ENCODE measurements at places on chromosomes 7 and 10.

- DNase-seq = no peak
Observed at GRCh38 chr7:93739424-93739823, 151.1 kb downstream of the TFPI2 start.

DNA sequence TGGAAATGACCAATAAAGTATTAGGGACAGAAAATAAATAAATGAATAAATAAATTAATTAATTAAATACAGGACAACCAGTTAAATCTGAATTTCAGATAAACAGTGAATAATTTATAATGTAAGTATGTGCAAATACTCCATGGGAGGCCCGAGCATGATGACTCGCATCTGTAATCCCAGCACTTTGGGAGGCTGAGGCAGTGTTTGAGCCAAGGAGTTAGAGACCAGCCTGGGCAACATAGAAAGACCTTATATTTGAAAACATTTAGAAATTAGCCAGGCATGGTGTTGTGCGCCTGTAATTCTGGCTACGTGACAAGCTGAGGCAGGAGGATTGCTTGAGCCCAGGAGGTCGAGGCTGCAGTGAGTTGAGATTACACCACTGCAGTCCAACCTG is 123.7 kb downstream of the CUL2 start:
- DNase-seq = no peak

DNA sequence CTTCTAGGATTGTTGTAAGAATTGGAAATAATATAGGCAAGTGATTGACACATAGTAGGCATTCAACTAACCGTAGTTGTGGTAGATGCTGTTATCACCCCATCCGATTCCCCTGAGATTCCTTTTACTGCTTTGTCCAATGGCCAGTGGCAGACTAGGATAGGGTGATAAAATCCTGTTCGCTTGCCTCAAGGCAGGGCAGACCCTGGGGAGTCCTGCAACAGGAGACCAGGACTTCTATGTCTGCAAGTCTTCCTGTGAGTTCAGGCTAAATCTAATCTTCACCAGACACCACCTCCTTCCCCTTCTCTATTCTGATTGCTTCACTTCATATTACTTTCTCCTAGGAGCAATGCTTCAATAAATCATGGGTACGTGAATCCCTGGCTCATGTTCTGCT is 42.8 kb upstream of the CREB5 start:
- DNase-seq = no peak

- DNase-seq = no peak
Observed at GRCh38 chr10:109676703-109677102, 246.6 kb downstream of the XPNPEP1 start.

- no peak for DNase-seq
Observed at GRCh38 chr7:71220210-71220695, 88.3 kb downstream of the GALNT17 start.

GRCh38 chr10:98638920-98639319 is 192.2 kb upstream of the HPS1 start:
- DNase-seq = no peak

DNA sequence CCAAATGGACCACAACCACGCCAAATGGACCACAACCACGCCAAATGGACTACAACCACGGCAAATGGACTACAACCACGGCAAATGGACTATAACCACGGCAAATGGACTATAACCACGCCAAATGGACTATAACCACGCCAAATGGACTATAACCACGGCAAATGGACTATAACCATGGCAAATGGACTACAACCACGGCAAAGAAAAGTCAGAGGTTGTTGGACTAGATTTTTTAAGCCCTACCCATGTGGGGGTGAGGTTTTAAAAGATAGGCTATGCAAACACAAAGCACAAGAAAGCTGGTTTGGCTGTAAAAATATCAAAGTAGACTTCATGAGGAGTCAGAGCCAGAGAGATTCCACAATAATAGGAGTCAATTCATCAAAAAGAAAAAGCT is 55.8 kb downstream of the NCAPG2 start:
- no peak for DNase-seq

DNA sequence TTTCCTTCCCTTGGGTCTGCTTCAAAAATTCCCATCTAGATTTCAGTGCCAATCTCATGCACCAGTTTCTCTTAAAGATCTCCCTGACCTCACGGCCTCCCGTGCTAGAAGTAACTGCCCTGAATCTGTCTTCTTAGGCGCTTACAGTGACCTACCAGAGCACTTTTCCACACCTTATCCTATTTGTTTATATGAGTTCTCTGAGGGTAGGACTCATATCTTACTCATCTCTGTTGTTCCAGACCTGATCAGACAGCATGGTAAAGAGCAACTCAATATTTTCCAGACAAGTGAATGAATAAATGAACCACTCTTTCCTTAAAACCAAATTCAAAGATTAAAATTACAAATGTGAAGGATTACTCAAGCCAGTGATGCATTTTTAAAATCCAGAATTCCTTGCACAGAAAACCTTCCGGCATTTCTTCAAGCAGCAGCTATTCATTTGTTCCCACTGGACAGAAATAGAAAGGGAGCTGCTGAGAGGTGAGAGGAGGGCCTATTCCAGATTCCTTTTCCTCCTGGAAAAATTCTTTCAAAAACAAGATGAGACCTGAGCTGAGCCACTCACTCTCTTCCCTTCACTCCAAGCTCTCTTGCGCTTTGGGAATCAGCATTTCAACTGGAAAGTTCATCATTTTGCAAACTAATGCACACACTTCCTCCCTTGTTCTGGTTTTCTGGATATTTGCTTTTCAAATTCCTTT is 94.6 kb downstream of the ELMO1 start:
- DNase-seq = no peak

DNA sequence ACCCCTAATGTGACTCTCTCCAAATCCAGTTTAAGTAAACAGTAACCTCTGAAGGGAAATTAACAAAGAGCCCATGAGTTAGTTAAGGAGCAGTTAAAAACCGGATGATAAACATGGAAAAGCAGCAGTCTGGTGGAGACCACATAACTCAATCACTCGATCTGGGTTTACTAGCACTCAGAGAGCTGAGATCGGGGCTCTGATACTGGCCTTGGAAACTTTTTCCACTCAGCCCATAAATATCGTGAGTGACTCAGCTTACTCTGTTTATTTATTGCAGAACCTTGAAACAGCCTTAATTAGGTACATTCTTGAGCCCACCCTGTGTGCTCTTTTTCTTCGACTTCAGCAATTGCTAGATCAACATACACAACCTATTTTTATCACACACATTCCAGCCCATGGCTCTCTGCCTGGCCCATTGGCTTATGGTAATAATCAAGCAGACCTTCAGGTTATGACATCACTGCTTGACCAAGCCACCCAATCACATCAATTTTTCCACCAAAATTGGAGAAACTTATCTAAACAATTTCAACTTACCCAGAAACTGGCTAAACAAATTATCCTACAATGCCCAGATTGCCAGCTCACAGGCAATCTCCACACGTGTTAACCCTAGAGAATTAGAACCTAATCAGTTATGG is 82.2 kb upstream of the GPR22 start:
- DNase-seq = no peak

DNA sequence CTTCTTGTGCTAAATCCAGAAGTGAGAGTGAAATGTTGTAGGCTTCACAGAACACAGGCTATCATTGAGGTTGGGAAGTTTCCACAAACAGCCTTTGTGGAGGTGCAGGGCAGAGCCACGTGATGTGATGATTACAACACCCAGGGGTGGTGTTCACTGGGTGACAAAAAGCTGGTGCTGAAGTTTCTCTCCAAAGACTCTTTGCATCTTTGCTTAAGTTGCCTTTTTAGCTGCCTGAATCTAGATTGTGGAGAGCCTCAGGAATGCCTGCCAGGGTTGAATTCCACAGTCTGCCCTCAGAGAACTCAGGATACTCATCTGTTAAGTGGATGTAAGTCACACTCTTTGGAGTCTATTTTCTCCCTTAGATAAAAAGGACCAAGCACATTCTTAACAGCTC is 56.3 kb downstream of the PLXNA4 start:
- no peak for DNase-seq

DNA sequence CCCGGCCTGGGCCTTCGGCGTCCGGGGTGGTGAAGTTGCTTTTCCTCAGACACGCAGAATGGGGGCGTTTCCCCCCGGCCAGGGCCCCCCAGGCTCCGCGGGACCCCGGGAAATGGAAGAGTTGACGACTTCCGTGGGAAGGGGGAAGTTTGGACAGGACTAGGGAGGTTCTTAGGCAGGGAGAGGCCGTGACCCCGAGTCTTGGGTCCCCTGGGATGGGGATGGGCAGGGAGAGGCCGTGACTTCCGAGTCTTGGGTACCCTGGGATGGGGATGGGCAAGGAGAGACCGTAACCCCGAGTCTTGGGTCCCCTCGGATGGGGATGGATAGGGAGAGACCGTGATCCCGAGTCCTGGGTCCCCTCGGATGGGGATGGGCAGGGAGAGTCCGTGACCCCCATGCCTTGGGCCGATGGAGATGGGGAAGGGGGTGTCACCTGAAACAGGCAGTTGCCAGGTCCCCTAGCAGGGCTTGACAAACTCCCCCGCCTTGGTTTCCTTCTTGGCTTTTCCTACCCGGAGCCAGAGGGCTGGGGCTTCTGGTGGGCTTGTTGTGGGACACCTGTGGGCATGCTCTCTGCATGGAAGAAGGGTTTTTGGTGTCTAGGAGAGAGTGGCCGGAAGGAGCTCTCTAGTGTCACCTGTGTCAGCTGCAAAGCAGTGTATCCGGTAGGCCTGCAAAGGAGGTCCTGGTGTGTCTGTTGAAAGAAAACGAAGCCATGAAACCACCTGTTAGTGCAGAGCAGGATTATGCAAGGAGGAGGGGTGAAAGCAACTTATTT is 1.1 kb downstream of the TRRAP start:
- peak; percentile 66 for DNase-seq

GRCh38 chr7:80175744-80176143 is 41.1 kb downstream of the GNAI1 start:
- DNase-seq = no peak

- DNase-seq = no peak
Observed at GRCh38 chr7:16035392-16035791, 348.9 kb upstream of the MEOX2 start.

- no peak for DNase-seq
Observed at GRCh38 chr10:129580010-129580409, 113.0 kb downstream of the MGMT start.

DNA sequence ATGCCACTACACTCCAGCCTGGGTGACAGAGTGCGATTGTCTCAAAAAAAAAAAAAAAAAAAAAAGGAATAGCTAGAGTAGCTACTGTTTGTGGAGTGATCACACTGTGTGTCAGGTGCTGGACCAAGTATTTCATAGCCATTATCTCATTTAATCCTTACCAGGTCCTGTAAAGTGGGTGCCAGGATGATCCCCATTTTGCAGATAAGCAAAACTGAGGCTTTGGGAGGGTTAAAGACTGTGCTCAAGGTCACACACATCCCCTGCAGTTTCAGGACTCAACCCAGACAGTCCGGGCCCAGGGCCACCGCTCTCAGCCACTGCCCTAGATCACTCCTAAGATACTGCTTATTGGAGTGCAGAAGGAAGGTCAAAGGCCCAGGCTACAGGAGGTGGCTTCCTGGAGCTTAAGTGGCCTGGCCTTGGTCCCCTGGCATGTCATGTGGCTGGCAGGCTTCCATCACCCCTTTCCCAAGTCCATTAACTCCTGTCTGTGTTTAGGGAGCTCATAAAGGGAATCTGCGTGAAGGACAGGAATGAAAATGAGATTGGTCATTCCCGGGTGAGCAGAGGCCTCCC is 12.4 kb upstream of the WBP1L start:
- DNase-seq = no peak

GRCh38 chr10:110867807-110868465 is 3.8 kb upstream of the PDCD4 start:
- no peak for DNase-seq

GRCh38 chr7:130363026-130363847 is 17.1 kb upstream of the CPA1 start:
- DNase-seq = peak; percentile 78

- DNase-seq = no peak
Observed at GRCh38 chr7:16563281-16564022, 36.8 kb downstream of the LRRC72 start.

DNA sequence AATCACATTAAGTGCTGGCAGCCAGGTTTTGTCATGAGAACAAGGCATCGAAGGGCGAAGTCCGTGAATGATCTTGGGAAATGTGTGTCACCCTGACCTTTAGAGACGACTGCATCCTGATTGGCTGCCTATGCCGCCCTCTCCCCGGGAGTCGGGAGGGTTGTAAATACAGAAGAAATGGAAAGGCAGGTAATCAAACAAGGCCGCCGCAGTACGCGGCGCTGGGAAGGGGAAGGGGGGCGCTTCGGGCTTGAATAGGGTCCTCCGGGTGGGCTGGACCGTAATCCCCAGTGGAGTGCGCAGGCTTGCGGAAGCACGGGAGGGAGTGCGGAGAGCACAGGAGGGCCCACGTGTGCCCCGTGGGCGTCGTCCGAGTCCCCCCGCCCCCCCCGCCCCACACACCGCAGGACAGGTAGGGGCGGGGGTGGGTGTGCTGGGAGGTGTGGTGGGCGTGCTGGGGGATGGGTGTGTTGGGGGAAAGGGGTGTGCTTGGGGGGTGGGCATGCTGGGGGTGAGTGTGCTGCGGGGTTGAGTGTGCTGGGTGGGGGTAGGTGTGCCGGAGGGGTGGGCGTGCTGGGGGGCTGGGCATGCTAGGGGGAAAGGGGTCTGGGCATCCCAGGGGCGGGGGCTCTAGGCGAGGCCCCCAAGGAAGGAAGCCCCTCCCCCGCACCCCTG is 169.4 kb downstream of the ARHGAP12 start:
- peak; percentile 65 for DNase-seq

DNA sequence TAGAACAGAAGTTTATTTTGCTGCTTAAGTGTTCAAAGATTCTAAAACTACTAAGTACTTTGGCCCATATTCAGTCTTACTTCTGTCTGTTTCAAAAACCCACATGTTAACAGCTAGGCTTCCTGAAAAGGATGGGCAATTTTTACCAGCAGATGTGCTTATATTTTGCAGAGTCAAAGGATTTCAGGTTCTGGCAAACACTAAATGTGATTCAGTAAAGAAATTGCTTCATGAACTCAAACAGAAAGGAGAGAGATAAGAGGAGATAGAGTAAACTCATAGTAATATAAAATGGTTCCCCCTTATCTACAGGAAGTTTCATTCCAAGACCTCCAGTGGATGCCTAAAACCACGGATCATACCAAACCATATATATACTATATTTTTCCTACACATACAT is 248.5 kb downstream of the AGMO start:
- DNase-seq = no peak

DNA sequence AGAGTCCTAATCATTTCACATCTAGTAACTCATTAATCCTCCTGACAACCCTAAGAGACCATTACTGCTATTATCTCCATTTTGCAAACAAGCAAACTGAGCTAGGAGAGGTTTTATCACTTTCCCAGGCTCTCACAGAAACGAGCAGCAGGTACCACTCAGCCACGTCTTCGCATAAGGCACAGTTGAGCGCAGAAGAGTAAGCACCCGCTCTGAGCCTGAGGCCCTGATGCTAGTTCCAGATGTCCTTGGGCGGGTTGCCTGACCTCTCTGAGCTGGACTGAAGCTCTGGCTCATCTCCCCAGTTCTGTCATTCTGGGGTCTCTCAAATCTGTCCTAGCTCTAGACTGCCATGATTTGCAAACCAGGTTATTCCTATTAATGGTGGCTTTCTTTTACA is 72.6 kb upstream of the FRMD4A start:
- no peak for DNase-seq

GRCh38 chr10:121709675-121710073 is 111.4 kb upstream of the FGFR2 start:
- DNase-seq = no peak

Measured in activated CD4-positive, alpha-beta T cell treated with anti-CD3 and anti-CD28 coated beads, Interleukin-2, amount 50 U/mL, for 48 hours (primary cell).